Left lobe of liver (tissue), 2 donors: ENCODE measurements at places on chromosomes 4 and X.

GRCh38 chrX:49958727-49959485 lies 36.5 kb downstream of the CLCN5 start:
- no peak for DNase-seq

GRCh38 chrX:9440116-9440844 lies 24.6 kb upstream of the TBL1X start:
- DNase-seq = no peak

- no peak for DNase-seq
Observed at GRCh38 chr4:77044461-77045150, 31.2 kb downstream of the CCNI start.

DNA sequence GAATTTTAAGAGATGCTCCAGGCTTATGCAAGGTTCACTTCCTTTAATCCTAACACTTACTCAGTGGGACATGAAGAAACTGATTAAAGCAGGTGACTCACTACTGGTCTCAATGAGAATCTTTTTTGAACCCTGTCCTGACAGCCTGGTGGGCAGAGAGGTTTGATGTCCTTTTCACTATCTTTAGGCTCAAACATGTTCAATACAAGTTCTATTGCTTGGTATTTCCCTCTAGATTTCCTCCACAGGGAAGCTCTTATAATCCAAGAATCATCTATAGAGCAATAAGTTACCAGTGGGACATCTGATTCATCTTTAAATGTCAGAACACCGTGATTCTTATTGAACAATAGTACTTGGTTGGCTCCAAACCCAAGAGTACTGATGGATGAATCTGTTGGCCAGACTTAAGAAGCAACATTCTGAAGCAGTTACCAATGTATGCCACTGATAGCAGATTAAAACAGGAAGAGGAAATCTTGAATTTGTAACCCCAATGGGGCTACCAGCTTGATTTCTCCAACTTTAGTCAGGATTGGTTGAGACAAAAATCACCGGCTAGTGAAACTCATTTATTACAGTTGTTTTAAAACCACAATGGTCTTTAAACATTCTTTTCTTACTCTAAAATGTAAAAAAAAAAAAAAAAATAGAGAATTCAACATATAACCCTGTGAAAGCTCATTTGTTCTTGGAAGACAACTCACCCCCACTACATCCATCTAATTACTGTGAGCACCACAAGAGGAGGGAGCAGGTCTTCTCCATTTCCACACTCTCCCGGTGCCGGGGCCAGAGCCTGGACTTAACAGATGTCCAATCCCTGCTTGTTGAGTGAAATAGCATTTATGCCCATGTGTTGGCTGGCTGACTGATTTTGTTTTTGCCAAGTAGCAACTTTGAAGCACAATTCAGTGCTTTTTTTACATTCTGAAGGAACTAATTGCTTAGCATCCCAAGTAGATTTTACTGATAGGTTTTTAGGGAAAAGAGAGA lies 43.3 kb downstream of the FGFBP1 start:
- DNase-seq = no peak

- no peak for DNase-seq
Observed at GRCh38 chr4:7760228-7760627, 179.4 kb downstream of the AFAP1 start.
